Inflammatory macrophage (primary cell): ENCODE measurements at places on chromosomes 5 and 9.
A peak's percentile ranks its signal among the peaks of the same experiment; 100 is the strongest.

GRCh38 chr9:77901771-77902170 is 129.8 kb downstream of the GNAQ start:
- no peak for DNase-seq

DNA sequence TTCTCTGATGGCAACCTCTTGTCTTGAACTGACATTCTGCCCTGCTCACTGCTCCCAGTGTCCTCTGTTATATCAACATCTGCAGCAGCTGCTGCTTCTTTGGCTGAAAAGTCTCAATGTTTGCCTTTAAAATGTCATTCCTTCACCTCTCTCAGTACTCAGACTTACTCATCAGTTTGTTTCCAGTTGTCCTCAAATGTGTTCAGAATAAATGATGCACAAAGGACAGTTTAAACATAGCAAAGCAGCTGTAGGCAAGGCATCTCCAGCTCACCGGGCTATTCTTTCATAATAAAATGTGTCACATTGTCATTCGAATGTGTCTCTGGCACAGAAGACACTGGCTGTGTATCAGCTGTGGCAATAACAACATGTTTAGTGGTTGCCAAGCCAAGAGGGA is 590.9 kb upstream of the ZNF608 start:
- no peak for DNase-seq

GRCh38 chr9:13939701-13940490 is 374.0 kb downstream of the NFIB start:
- DNase-seq: no peak

GRCh38 chr9:76490249-76490990 is 31.4 kb downstream of the GCNT1 start:
- no peak for DNase-seq

GRCh38 chr9:13948037-13948436 is 365.9 kb downstream of the NFIB start:
- no peak for DNase-seq

- DNase-seq: peak; percentile 4
These were observed 233.8 kb downstream of the SEMA6A start for GRCh38 chr5:116340799-116341198.

GRCh38 chr9:69573651-69574050 is 98.5 kb downstream of the APBA1 start:
- DNase-seq: no peak

DNA sequence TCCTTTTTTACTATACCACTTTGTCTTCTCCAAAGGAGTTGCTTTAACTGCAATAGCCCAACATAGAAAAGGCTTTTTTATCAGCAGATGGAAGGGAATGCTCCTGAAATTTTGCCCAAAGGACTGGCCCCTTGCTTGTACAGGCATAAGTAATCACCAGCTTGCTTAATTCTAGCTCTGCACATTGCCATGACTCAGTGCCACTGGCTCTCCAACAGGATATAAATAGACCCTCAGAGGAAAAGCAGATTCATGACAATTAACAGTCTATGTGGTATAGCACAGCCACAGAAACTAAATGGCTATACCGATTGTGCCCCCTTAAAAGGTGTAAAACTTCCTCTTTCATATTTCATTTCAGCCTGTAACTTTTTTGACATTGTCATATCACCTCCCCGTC is 227.0 kb downstream of the ZNF608 start:
- DNase-seq: no peak

- no peak for DNase-seq
These were observed 217.2 kb upstream of the WWC1 start for GRCh38 chr5:168073991-168074800.

DNA sequence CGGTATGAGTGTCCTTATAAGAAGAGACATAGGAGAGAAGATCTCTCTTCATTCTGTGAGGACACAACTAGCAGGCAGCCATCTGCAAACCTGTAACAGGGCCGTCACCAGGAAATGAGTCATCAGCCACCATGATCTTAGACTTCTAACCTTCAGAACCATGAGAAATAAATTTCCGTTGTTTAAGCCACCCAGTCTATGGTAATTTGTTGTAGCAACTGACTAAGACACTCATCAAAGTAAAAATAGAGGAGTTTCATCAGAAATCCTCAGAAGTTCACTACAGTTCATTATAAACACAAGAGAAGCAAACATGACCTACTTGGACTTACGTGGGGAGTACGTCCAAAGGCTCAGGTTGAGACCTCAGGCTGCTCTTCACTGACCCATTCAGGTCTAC is 357.7 kb downstream of the SEMA5A start:
- no peak for DNase-seq

GRCh38 chr5:142935014-142935413 is 164.8 kb downstream of the ARHGAP26 start:
- DNase-seq: peak; percentile 29

GRCh38 chr5:109426075-109426474 is 16.3 kb upstream of the PJA2 start:
- DNase-seq: no peak

DNA sequence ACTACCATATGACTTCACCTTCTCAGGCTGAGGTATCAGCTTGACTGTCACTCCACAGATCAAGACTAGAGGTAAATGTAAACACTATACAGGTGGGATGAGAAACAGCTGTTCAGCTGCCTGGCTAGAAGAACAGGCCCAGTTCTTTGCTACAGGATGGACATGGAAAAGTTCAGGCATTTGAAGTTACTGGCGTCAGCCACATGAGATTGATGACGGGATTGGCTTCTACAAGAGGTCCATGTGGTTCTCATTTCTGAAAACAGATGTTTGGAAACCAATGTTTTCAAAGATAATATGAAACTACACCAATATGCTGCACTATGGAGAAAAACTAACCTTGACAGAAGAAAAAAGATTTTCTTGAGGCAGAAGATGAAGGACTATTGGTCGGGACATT is 324.1 kb downstream of the CDH10 start:
- no peak for DNase-seq

DNA sequence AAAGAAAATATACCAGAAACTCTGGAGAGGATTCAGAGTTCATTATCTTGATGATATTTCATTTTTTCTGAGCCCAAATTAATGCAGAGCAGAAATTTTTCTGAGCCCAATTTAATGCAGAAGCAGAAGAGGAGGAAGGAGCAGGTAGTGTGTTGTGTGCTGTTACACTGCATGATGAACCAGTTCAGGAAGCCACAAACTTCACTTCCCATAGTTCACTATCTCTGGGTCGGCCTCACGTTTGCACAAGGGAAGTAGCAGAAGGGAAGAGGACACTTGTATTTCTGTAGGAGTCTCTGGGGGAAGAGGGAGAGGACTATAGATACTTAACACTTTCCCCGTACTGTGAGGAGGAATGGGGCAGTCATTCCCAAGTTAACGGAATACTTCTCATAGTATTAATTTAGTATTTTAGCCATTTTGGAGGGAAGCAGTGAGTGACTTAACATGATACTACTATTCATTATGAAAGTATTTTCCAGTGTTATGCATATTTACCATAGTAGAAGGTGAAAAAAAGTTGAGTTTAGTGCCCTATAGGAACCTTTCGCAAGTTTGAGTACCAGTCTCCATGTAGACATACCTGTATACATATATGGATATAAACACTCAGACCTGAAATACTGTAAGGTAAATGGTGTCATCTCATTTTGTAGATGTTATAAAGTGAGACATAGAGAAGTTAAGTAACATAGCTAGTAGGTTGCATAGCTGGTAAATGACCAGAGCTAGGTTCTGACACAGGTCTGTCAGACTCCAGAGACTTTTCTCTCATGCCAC is 30.0 kb downstream of the XPA start:
- DNase-seq: peak; percentile 51

GRCh38 chr9:76602199-76602598 is 143.2 kb downstream of the GCNT1 start:
- no peak for DNase-seq

DNA sequence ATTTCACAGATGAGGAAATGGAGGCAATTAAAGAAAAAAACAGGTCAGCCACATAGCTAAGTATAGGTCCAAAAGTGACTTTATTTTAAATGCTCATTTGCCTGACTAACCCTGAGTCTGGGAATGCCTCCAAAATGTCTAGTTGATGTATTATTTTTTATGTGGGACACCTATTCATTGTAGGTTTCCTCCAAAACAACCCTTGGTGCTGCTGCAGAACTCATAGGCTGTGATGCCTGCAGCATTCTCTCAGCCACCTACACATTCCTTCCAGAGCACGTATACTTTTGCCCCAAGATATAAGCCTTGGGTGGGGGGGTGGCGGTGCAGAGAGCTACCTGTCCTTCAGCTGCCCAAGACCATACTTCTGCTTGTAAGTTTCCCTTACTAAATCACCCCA is 77.4 kb downstream of the MSX2 start:
- DNase-seq: no peak

DNA sequence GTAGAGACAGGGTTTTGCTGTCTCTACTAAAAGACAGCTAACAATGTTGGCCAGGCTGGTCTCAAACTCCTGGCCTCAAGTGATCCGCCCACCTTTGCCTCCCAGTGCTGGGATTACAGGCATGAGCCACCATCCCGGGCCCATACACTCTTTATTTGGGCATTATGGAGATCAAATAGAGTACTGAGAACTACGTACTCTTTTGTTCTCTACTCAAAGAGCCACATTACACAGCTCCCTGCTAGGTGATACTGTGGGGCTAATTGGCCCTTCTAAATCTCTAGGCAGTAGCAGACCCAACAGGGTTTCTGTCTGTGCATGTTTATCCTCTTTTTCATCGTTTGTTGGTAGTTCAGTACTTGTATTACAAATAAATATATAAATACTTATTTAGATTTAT is 16.1 kb downstream of the CKMT2 start:
- DNase-seq: no peak

GRCh38 chr5:91042247-91042935 is 340.7 kb downstream of the ARRDC3 start:
- no peak for DNase-seq

- DNase-seq: no peak
These were observed 81.0 kb downstream of the WWC1 start for GRCh38 chr5:168372356-168372946.

DNA sequence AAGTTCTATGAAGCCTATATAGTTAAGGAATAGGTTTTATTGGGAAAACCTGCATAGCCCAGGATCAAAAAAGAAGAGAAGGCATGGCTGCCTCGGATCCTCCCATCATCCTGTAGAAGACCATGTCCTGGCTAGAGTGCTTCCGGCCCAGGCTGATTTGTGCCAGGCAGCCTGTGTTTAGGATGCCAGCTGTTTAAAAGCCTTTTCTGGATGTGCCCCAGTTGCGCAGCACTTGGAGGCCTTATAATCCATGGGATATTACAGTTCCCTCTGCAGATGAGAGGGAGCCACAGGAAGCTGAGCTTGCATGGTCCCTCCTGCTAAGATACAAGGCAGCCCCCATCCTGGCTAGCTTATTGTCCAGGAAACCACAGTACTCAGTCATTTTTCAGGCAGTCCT is 97.9 kb downstream of the CHSY3 start:
- DNase-seq: no peak

GRCh38 chr5:82885627-82886389 is 191.4 kb downstream of the TMEM167A start:
- DNase-seq: no peak

- DNase-seq: no peak
These were observed 50.9 kb upstream of the SUSD3 start for GRCh38 chr9:93007529-93008058.

DNA sequence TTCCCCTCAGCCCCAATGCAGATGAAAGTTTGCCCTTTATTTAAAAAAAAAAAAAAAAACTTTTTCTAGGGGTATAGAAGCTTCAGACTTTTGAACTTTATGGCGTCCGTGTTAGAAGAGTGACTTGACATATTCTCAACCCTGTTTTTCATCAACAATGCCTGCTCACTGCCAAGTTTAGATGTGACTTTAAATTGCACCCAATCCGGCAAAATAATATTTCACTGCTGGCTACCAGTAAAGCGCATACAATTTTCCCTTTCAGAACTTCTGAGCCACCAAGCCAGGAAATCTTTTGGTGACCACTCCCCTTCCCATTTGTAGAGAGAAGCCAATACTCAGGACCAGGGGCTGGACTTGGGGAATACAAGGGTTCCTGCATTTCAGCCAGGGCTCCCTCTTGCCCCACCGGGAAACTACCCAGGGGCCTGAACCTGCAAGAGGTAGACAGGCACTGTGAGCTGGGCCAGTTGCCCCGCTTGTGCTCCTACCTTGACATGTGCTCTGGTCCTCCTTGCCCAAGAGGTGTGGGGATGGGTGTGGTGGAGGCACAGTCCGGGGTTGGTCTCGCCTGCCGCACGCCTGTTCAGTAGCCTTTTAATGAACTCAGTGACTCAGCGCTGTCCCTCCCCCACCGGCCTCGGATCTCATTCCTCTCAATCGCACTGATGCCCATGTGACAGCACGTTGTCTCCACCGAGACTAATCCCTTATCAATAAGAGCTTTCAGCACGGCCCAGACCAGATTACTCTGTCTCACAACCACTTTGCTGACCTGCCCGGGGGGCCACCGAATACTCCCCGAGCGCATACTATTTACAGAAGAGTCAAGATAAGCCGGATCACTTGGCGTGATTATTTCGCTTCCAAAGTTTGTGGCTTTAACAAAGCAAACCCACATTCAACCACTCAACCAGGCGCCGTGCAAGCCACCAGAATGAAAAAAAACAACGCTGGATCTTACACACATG is 226.4 kb downstream of the DCP2 start:
- no peak for DNase-seq

DNA sequence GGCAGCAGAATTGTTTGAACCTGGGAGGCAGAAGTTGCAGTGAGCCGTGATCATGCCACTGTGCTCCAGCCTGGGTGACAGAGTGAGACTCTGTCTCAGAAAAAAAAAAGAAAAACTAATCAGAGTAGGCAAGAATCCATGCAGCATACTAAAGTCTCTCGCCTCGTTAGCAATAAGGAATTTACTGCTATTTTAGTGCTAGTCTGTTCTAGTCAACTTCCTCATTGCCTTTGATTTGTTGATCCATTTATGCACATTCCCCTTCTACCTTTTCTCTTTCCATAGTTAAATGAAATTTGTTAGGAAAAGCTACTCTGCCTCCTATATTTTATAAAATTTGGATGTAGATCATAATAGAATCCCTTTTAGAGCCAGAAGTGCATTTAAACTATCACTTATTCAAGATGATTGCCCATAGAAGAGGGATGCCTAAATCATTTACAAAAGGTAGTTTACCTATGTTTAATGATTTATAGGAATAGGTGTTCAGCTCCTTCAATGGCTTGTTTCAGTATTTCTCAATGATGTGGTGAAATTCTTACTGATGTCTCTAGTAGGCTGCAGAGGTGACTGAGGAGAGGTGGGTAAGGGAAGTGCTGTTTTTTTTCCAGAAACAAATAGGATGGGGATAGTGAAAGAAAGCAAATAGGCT is 1.9 kb downstream of the LRRC19 start:
- no peak for DNase-seq

- no peak for DNase-seq
These were observed 40.7 kb downstream of the SECISBP2 start for GRCh38 chr9:89358985-89359384.
